ENCODE measurements at places on chromosomes 1 and 21.

DNA sequence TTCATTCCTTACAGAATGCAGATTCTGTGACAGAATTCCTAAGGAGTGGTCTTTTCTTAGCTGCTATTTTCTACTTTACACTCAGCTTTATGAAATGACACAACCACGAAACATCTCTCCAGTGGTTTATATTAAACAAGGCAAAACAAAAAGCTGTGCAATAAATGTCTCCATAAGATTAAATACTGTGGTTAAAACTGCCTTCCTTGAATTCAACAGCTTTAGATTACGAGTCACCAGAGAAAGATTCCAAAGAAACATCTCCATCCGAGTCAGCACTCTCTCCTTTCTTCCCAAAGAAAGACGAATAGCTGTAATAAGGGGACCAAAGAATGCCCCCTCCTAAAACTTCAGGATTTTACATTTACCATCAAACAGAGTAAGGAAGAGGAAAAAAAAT is 4.6 kb upstream of the C1orf87 start:
- no peak for DNase-seq

DNA sequence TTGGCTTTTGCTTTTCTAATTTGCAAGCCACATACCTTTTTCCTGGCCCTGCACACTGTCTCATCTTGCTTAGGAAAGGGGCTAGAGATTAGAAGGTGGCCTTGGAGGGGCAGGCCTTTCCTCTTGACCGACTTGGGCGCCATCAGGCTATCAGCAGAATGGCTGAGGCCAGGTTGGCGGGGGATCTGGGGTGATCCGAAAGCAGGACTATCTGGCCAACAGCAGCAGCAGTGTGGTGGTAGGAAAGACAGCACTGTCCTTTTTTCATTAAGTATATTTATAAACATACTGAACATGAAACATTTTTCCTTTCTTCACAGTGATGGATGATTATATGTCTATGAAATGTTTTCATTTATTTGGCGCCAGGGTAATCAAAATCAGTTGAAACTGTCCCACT is 23.5 kb upstream of the RUNX1 start:
- no peak for DNase-seq

DNA sequence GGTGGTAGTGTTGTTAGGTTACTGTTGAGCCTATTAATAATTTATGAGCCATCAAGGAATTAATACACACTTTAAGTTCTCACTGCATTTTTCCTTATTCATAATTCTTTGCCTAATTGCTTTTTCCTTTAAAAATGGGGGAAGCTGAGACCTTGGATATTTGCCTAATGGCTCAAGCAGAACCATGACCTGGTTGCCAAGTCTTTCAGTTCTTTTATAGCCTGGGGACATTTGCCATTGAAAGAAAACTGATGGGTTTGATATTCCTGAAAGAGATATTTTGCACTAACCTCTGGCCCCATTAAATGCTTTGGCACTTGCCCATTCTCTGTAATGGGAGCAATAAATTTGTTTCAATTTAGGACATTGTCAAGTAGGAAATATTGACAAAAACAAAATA is 18.5 kb upstream of the LRRC53 start:
- DNase-seq, result no peak

GRCh38 chr1:45238846-45239245 is 32.4 kb upstream of the ZSWIM5 start:
- DNase-seq, result no peak

- no peak for DNase-seq
Observed at GRCh38 chr1:51756290-51756689, 122.2 kb downstream of the NRDC start.

DNA sequence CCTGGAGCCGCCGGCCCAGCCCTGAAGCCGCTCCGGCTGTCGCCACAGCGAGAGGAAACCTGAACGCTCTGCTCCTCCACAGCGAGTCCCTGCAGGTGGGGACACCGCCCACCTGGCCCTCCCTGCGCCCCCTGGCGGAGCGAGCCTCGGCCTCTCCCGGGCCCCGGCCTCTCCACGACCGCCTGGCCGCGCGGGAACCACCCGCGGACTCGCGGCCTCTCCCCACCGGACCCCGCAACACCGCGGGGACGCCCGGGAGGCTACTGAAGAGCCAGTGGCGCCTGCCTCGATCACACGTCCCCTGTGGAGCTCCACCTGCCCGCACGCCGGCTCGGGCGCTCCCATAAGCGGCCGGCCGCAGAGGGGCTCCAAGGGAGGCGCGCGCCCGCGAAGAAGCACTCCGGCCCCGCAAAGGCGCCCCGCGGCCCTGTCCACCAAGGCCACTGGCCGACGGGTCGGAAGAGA is 109.6 kb downstream of the KCNN3 start:
- peak; percentile 79 for DNase-seq

- no peak for DNase-seq
Observed at GRCh38 chr1:45545553-45546310, 4.9 kb upstream of the AKR1A1 start.

DNA sequence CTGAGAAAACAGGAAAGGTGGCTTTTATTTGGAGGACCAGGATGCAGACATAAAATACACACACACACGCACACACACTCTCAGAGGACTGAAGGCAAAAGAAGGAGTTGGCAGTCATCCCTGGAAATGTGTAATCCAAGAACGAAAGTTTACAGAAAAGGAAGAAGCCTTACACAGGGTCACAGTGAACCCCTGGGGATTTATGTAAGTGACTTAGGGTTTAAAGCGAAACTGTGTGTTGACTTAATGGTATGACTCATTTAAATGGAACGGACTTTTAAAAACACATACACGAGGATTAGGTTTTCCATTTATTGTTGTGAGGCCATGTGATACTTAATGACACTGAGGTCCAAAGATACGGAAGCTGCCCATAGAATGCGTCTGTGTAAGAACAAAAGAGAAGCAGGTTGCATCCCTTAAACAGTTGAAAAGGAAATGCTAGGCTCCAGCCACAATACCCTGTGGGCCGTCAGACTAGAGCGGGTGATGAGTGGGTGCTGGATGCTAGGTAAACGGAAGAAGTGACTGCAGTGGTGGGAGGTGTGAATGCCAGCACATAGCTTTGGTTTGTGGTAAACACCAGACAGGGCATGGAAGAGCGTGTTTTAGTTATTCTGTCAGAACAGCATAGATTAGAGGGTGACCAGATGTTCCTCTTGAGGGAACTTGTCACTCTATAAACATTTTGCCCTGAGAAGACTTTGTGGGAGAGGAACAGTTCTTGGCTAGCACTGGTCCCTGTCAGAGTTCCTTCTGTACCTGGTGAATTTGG is 21.6 kb upstream of the BCL10 start:
- DNase-seq, result no peak

DNA sequence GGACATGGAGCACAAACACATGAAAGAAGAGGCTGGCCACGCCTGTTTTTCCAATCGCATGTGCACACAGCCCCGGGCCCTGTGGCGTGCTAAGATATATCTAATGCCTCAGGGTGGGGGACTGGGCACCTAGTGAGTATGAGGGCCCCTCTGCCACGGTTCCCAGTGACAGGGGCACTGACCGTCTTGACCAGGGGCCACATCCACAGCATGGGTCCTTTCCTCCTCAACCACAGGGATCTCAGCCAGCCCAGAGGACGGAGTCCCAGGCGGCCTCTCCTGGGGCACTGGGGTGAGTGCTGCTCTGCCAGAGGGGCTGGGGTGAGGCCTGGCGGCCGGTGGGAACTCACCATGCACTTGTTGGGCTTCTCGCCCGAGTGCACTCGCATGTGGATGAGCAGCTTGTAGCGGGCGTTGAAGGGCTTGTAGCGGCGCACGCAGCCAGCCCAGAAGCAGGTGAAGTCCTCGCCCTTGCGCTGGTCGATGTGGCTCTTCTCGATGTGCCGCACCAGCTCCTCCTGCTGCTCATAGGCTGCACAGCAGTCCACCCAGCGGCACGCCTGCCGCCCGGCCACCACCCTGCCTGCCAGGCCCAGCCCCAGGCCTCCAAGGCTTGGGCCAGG is 134.7 kb downstream of the DMRTB1 start:
- DNase-seq, result no peak

DNA sequence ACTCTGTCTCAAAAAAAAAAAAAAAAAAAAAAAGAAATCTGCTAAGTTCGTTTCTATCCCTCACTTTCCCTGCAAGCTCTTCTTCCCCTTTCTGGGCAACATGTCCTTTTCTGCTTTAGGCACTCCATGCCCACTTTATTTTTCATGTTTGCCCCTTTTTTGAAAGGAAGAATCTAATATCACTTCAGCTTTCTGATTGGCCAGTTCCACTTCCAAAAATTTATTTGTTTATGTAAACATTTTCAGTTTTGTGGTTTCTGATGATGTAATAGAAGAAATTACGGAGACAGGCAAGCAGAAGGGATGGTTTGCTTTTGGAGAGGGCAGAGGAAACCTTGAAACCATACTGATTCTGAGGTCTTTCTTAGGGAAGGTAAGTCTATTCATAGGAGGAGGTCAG is 15.1 kb downstream of the IFNAR1 start:
- no peak for DNase-seq

DNA sequence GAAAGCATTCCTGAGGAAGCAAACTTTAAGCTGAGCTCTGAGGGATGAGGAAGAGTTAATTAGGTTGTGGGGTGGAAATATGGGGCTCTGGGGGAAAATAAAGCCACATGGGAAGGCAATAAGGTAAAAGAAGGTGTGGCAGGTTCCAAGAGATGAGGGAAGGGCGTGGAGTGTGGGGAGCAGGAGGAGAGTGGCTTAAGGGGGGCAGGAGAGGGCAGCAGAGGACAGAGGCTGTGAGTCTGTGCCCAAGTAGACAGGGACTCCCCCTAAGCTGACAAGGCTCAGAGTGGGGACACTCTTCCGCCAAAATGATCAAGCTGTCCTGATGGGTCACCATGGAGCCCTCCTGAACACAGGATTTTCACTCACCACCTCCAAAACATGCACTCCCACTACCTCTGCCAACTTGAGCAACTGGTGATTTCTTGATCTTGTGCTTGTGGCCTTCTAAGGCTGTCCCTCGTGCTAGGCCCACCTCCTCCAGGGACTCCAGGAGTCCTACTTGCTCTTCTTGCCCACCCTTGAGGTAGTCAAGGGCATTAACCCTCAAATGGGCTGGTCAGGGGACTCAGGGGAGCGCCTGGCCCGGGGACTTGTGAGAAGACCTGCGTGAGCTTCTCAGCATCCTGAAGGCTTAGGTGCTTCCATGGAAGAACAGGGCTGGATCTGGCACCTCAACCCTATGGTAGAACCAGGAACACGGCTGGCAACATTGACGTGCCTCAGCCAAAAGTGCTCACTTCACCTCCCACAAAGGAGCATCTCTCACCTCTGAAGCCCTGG is 23.4 kb downstream of the DMAP1 start:
- no peak for DNase-seq
